ENCODE measurements at places on chromosomes 13 and 19. TPM values are rescaled to one million over a fixed set of nuclear protein-coding genes. Genes with fewer than 3 reads are reported as not detected.

DNA sequence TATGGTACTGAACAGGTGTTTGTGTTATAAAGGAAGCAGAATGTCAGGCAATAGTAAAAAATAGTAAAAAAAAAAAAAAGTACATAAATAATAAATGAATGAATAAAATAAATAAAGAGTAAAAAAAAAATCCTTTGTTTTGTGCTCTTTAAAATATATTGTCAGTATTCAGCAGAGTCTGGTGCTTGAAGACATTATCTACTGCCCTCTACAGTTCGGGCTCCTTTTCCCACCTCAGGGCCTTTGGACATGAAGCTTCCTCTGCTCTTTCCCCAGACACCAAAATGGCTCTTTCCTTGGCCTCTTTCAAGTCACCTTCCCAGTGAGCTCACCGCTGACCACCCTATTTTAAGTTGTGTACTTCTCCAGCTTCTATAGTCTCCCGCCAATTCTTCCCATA is 137.5 kb downstream of the TNFRSF19 start:
- no peak for DNase-seq

- no peak for DNase-seq
Measured at GRCh38 chr19:1675633-1676350, 23.4 kb upstream of the TCF3 start.

- no peak for DNase-seq
Measured at GRCh38 chr13:111095031-111095840, 19.9 kb upstream of the ARHGEF7 start.

DNA sequence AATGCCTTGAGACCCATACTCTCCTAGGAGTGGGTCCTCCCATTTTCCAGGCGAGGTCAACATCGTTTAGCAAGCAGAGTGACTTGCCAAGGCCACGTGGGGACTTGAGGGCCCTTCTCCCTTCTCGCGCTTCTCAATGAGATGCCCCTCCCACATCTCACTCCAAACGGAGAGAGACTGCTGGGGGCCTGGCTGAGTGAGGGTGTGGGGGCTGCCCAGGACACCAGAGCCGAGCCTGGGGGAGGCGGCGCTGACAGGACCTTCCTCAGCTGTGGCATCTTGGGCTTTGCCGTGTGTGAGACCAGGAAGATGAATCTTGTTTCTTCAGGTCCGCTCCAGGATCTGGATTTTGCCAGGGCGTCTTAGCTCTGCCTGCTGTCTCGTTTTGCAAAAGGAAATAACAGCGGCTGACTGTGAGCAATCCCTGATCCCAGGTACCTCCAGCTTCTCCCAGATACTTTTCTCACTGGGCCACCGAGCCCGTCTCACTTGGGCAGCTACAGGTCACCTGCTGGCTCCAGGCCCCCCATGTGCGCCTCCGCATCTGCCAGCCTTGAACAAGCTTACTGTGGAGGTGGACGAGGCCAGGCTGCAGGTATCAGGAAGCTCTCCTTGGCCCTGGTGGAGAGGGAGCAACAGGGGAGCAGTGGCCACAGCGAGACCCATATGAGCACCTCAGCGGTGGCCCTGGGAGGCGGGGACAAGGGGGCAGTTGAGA is 6.0 kb downstream of the COX6B2 start:
- DNase-seq, result no peak

GRCh38 chr13:26324867-26325266 is 70.9 kb downstream of the CDK8 start:
- DNase-seq, result no peak

DNA sequence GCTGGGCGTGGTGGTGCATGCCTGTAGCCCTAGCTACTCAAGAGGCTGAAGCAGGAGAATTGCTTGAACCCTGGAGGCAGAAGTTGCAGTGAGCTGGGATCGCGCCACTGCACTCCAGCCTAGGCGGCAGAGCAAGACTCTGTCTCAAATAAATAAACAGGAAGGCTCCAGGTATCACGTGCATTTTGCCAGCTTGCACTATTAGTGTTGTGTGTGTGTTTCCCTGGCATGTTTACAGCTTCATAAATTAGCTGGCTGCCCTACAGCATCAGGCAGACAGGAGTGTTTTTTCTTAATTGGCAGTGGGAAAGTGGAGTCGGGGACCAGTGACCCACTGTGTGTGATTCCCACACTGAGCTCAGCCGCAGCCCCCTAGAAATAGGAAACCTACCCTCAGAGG is 32.6 kb downstream of the SHISA2 start:
- no peak for DNase-seq

DNA sequence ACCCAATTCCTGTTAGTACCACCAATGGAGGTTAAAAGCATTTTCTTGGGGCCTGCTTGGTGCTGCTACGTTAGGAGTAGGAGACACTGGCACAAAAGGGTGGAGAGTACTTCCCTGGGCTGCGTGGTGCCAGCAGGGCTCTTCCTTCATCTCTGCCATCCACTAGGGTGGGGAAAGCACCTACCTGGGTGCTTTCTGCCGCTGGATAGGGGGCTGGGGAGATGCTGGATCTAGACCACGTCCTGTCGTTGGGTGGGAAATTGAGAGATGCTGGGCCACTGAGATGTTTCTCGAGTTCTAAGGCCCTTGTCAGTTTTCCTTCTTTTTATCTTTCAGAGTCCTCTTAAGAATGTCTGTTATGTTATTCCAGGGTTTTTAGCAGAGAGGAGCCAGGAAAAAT is 6.7 kb upstream of the FCGBP start:
- no peak for DNase-seq

GRCh38 chr19:8609279-8610040 is 1.1 kb downstream of the ADAMTS10 start:
- peak; percentile 76 for DNase-seq

GRCh38 chr13:40389081-40389641 is 277.3 kb downstream of the FOXO1 start:
- DNase-seq, result no peak

DNA sequence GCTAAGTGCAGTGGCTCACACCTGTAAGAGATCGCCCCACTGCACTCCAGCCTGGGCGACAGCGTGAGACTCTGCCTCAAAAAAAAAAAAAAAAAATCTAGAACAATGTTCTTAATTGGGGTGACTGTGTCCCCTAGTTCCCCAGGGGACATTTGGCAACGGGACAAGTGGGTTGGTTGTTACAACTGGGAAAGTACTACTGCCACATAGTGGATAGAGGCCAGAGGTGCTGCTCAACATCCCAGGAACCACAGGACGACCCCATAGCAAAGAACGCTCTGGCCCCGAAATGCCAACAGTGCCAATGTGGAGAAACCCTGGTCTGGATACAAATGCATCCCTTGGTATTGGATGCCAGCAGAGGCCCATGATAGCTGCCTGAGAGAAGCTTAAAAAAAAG is 11.8 kb downstream of the NLRP12 start:
- DNase-seq, result no peak

DNA sequence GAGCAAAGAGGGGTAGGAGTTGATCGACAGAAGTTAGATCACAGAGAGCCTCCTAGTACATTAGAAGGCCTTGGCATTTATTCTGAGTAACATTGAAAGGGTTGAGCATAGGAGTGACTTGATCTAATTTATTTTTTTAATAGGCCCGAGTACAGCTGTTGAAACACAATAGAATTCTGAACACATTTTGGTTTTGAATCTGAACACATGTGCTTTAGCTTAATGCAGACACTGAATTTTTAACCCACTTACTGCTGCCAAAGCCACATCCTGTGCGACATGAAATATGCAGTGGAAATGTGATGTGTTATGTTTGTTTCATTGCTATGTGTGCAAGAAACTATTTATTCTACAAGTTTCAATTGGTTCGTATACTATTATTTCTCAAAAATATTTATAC is 1505.9 kb downstream of the PCDH9 start:
- DNase-seq, result no peak

DNA sequence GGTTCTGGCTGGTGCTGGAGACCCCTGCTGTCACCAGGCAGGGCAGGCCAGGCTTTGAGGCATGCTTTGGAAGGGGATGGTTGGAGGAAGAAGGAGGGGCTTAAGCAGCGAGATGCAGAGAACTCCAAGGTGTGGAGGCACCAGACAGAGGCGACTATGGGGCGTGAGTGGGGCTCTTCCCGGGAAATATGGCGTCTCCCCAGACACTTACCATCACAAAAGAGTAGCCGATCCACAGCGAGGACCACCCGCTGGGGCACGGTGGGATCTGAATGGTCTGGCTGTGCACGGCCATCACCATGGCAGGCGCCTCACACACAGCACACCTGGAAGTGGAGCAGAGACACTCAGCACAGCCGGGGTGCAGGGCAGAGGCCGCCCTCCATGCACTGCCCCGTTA is 151.9 kb downstream of the COL4A1 start:
- no peak for DNase-seq

GRCh38 chr19:14402332-14403144 is 16.6 kb downstream of the DDX39A start:
- no peak for DNase-seq

- no peak for DNase-seq
Measured at GRCh38 chr13:23140492-23140891, 40.3 kb upstream of the SGCG start.

- peak; percentile 41 for DNase-seq
Measured at GRCh38 chr13:51874651-51875050, 12.9 kb downstream of the CCDC70 start.

DNA sequence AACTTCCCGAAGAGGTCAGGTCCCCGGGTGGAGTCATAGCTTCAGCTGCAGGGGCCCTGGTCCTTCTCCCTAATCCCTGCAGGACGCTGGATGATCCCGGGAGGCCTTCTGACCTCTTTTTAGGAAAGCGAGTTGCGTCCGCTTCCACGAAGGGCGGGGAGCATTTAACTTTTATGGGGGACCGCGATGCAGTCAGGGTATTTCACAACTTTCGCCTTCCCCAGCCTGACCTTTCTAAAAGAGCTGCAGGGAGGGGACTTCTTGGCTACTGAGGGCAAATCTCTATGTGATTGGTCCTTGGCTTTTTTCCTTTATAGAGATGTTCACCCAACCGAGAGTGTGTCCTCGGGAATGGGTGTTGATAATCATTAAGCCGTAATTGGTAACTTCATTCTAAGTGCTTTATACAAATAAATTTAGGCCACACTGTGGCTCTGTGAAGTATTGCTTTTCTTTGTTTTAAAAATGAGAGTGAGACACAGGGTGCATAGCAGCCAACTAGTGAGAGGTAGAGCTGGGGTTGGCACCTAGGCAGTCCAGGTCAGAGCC is 778 bp downstream of the ZNF230 start:
- no peak for DNase-seq

DNA sequence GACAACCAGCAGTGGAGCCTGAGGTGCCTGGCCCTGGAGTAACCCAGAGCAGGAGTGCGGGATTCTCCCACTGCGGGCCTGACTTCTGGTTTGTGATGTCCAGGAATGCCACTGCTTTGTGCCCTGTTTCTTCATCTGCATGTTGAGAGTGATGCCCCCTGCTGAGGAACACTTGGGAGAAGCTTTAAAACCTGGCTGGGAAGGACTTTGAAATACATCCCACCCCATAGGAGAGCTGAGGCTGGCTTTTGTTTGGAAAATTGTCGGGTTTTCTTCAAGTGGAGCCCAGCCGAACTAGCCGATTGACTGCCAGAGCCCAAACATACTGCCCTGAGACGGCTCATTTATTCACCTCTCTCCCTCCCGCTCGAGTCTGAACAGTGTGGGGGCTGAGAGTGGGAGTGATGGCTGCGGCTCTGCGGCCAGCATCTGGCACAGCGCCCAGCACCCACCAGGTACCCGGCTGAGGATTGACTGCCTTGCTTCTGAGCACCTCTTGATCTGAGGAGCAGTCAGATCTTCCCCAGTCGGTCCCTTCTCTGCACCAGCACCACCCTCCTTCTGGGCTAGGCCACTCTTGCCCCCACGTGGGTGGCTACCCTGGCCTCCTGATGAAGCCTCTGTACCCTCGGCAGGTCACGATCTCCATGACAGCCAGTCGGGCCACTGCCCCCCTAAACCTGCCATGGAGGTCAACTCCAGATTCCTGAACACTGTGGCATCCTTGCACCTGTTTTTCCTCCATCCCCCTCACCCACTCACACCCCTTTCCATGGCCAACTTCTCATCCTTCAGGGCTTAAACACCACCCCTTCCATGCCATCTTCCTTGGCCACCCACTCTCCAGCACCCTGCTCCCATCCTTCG is 148.9 kb downstream of the SIPA1L3 start:
- no peak for DNase-seq

GRCh38 chr13:77779552-77780272 is 82.2 kb downstream of the SLAIN1 start:
- no peak for DNase-seq

- DNase-seq, result no peak
Measured at GRCh38 chr19:55044771-55045716, 7.0 kb upstream of the GP6 start.

DNA sequence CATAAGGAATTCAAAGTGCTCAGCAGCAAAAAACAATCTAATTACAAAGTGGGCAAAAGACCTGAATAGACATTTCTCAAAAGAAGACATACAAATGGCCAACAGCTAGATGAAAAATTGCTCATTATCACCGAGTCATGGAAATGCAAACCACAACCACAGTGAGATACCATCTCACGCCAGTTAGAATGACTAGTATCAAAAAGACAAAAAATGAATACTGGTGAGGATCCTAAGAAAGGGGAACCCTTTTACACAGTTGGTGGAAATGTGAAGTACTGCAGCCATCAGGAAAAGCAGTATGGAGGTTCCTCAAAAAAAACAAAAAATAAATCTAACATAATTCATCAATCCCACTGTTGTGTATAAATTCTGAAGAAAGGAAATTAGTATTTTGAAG is 1206.1 kb downstream of the EFNB2 start:
- DNase-seq, result no peak

Gene ALG5
- total RNA-seq, result 15.8 TPM

Gene CD22
- total RNA-seq, result 145 TPM

Gene IRGC
- total RNA-seq, result not detected

Gene DGKH
- 31.8 TPM for total RNA-seq

Gene FFAR2
- total RNA-seq, result not detected

Gene WDR88
- total RNA-seq, result 0.81 TPM

Gene NBEA
- 103 TPM for total RNA-seq

Gene DNAJB1
- total RNA-seq, result 84.1 TPM

Gene DUXA
- total RNA-seq, result not detected

Gene SLC10A2
- total RNA-seq, result not detected

Gene ZNF345
- 8.5 TPM for total RNA-seq

Gene IL27RA
- total RNA-seq, result 6.0 TPM

Gene ZNF776
- total RNA-seq, result 20.2 TPM

All from dorsolateral prefrontal cortex (tissue), 122 donors.